ENCODE measurements at places on chromosomes 2 and 18.

- DNase-seq, result no peak
Observed at GRCh38 chr2:44883356-44883755, 58.1 kb upstream of the SIX3 start.

DNA sequence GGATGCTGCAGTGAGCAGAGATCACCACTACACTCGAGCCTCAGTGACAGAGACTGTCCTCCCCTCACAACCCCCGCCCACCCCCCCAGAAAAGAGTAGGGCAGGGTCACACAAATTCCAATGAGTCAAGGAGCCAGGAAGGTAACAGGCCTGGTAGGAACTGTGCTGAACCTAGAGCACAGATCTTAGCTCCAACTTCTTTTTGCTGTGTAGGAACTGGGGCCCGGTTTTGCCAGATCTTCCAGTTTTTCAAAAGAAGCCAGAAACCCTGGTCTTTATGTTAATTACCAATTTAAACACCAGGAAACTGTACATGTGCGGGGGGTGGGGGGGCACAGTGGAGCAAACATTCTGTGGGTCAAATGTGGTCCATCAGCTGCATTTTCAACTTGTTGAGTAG, 71.0 kb downstream of the PRPF40A start:
- DNase-seq, result no peak

GRCh38 chr18:1002653-1003178, 98.0 kb downstream of the ADCYAP1 start:
- DNase-seq, result peak; percentile 43

GRCh38 chr18:76493213-76494161, 1.6 kb downstream of the ZNF516 start:
- DNase-seq, result peak; percentile 73

- DNase-seq, result no peak
Observed at GRCh38 chr18:44682871-44683221, 2.2 kb downstream of the SETBP1 start.

DNA sequence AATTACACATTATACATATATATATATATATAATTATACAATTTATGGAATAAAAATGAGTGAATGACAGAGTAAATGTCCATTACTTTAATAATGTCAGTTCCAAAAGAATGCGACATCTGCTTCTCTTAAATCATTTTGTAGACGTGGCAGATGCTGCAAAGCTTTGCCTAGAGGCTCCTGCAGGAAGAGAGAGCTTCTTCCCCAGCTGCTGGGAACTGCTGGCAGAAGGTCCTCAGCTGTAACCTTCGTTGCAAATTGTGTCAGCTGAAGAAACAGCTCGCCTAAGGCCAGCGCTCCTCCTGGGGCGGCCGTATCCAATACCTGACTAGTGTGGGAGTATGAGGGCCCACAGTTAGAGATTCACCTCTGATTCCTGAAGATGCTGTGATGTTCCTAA, 9.6 kb upstream of the THNSL2 start:
- DNase-seq, result no peak

DNA sequence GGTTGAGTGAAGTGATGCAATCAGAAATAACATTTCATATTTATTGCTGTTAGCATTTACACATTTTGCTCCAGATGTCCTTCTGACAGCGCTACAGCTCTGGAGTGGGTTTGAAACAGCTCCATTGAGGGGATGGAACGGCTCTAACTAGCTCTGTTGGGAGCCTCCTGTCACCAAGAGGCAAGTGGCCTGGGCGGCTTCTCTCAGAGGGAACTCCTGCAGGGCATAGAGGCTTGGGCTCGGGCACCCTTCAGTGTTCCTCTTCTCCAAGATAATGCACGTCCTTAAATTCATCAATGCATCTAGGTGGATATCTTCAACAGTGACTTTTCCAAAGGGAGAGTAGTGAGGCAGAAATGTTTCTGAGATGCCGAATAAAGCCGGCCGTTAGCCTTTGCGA, 122.5 kb downstream of the CNTNAP5 start:
- no peak for DNase-seq

- no peak for DNase-seq
Observed at GRCh38 chr2:99801327-99801901, 311.6 kb upstream of the REV1 start.

DNA sequence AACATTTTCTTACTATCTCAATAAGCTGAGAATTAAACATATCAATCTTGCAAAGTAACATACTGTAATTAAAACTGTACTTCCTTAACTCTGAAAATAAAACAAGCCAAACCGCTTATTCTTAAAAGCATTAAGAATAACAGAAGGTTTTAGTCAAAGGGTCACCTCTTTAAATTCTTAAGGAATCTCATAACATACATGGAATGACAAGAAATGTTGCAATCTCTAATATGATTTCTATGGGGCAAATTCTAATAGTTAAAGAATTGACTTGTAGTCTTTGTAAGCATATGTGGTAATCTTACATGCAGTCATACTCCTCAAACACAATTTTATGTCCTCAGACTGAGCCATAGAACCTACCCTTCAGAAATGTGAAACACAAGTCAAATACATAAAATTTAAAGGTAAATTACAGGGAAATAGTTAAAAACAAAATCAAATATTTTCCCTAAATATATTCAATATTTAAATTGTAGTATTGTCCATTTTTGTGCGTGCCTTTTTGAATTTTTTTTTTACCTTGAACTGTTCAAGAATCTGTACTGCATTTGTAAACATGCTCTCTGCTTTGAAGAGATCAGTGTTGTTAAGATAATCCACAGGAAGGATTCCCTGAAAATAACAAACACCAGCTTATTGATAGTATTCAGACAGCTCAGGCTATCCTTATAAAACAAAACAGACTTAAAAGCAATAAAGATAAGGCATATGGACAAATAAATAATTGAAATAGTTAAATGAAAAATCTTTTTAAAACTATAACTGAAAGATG, 48.2 kb downstream of the PIGN start:
- no peak for DNase-seq

DNA sequence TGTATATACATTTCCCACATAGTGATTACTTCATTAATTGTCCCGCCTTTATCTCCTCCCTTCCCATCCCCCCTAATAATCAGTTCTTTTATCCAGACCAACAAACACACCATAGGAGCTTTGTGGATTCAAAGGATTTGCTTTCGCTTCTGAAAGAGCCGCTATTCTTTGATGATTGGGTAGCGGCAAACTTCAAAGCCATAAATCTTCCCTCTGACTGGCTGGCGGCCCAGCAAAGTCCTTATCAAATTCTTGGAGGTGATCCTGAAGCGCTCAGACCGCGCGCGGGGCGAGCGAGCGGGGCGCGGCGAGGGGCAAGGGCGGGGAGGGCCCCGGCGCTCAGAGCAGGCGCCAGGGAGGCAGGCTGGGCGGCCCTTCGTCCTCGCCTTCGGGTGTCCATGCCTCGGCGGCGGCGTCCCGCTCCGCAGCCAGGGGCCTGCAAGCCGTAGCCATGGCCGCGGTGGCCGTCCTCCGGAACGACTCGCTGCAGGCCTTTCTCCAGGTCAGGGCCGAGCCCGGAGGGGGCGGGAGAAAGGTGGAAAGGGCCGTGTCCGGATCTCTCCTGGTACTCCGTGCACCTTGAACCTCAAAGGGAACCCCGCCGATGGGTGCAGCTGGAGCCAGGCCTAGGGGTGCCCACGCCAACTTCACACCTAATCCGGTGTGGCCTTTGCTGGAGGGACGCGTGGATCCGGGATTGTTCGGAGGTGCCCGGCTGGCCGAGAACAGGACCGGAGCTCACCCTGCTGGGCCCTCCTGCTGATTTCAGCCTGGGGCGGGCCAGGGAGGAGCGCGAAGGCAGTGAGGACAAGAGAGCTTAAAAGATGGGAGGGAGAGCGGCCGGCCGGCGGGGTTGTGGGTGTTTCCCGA, at the start of gene SP5:
Gene SP5 (plus strand): TSS at position 276 of the 870 bp plus-strand sequence. CDS start 176 bp downstream, at position 452.
- peak; percentile 56 for DNase-seq

DNA sequence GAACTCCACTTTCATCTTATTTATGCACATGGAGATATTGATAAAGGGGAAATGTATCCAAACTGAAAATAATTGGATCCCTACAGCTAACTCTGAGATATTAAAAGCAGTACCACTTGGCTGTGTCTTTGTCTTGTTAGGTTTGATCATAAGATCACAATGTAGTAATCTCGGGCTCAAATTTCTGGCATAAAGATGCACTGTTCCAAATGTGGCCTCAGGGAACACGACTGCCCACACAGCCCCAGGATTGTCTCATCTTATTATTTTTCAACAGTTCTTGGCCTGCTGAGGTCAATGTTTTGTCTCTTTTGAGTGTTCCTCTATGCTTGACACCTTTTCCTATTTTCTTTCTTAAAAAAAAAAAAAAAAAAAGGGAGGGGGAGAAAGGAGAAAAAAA, 114.1 kb downstream of the GBX2 start:
- DNase-seq, result no peak

GRCh38 chr2:5868931-5869330, 176.7 kb downstream of the SOX11 start:
- DNase-seq, result no peak

All from ELR (cell line).